Endodermal cell (in vitro differentiated cells): ENCODE measurements at places on chromosomes 7 and 10. TPM values are rescaled to one million over a fixed set of nuclear protein-coding genes. Genes with fewer than 3 reads are reported as not detected.

Gene NUTM2B
- total RNA-seq: 0.63 to 0.73 TPM in 2 of 3 replicates, not detected in the other

Gene HOXA4
- total RNA-seq: not detected in 3 replicates

Gene IGF2BP3
- total RNA-seq: 66.2 to 114 TPM (median 106 TPM) in 3 replicates

Gene BNIP3
- 87.3 and 93.5 TPM in 2 replicates for total RNA-seq

Gene OR2A5
- total RNA-seq: not detected in 3 replicates

Gene LRRD1
- total RNA-seq: not detected in 2 replicates

DNA sequence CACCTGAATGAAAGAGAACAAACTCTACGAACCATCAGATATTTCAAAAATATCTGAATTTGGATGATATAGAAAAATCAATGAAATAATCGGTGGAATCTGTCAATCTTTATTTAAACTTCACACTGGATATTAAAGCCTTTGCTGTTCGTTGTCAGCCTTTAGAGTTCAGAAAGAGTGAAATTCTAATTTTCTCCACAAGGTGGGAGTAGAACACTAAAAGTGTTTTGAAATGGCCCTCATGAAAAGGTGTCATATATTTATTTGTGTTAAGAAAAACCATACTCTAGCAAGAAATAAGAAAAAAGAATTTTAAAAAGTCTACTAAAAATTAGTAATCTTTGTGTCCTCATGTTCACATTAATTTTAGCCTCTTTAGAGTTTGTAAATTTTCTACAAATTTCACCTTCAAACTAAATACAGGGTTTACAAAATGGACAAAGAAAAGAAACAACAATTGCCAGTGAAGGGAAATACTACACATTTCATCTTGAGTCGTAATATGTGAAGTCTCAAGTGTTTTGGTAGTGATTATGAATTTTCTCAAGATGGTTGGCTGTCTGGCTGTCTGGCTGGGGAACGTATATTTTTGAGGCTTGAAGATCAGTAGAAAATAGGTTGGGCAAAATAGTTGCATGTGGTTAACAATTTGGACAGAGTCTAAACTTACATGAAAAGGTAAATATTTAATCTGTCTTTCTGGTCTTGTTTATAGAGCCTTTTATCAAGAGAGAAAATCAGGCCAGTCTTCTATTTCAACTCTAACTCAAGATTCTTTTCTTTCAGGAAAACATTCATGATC is 43.7 kb downstream of the DNAJB9 start:
- no peak for DNase-seq

GRCh38 chr10:93190372-93190771 is 116.7 kb downstream of the CYP26A1 start:
- no peak for DNase-seq

DNA sequence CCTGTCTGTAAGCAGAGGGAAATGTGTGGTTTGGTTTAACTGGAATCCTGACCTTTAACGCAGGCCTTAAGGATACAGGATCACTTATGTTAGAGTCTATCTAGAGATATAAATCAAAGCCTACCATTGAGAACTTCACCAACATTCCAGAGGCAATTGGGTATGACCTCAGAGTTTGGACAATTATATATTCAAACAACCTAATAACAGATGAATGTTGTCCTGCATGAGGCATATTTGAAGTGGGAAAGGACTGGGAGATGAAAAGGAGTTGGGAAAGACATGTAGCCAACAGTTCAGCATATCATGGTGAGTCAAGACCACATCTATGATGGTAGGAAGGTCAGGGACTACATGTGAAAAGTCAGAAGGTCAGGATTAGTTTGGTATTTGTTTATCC is 274.2 kb downstream of the DOCK4 start:
- DNase-seq: no peak

DNA sequence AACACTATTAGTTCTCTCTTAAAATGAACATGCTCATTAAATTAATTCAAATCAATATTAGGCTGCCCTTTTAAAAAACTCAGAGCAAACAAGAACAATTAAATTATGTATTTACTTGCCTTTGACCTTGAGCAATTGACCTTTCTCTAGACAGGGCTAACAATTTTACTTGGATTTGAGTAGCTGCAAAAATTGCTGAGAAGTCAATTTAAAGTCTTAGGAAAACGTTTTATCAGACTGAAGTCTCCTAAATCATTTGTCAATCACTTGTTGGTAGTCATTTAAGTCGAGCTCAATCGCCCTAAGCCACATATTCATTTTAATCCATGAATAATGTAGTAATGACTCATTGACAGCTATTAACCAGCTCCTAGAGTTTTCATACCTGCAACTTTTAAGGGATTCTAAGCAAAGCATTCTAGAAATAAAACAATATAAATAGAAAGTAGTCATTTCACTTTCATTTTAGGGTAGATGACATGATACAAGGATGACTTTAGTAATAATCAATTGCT is 84.9 kb upstream of the SEC61G start:
- DNase-seq: no peak

DNA sequence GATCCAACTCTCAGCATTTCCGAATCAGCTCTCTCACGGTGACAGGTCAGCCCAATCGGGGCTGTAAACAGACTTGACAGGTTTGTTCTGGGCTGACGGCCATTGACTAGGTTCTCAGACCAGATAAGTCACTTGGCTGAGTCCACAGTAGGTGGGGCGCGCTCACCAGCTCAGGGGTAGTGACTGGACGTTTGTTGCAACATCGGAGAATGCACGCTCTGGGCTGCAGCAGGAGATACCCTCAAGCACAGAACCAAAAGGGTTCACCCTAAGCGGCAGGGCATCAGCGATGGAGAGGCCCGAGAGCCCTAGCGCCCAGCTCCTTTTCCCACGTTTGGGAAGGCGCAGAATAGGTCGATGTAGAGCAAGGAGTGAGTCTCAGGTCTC is 1.8 kb downstream of the KLLN start:
- DNase-seq: no peak

GRCh38 chr10:44851881-44852280 is 59.3 kb upstream of the TMEM72 start:
- peak; percentile 35 for DNase-seq

DNA sequence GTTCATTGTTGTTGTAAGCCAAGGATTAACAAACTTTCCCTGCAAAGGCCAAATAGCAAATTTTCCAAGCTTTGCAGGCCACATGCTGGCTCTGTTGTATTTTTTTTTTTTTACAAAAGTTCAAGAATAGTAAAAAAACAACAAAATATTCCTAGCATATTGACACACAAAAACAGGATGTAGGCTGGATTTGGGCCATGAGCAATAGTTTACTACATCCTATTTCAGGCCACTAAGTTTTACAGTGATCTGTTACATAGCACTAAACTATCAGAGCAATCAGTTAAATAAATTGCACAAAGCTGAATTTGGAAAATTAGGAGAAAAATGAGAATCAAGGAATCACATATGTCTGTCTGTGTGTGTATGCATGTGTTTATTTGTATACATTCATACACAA is 491.8 kb upstream of the GHITM start:
- no peak for DNase-seq

DNA sequence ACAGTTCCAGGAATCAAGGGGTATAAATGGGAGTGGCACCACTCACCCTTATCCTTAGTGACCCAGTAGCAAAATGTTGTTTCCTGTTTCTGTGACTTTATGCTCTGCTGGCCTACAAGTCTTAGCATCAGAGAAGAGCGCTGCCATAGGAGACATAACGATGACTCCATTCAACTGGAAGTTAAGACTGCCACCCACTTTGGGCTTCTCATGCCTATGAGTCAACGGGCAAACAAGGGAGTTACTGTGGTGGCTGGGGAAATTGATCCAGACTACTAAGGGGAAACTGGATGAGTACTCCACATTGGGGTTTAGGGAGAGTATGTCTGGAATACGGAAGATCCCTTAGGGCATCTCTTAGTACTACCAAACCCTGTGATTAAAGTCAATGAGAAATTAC is 40.6 kb upstream of the PIK3CG start:
- DNase-seq: no peak

DNA sequence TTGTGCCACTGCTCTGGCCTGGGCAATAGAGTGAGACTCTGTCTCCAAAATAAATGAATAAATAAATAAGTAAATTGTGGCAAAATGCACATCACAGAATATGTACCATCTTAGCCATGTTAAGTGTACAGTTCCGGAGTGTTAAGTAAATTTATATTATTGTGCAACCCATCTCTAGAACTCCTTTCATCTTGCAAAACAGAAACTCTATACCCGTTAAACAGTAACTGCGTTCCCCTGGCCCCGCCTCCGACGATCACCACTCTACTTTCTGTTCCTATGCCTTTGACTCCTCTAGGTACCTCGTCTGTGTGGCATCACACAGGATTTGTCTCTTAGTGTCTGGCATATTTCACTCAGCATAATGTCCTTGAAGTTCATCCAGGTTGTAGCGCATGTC is 356.4 kb upstream of the FOXK1 start:
- DNase-seq: no peak

GRCh38 chr10:113704637-113705343 is 25.1 kb downstream of the CASP7 start:
- peak; percentile 69 for DNase-seq

DNA sequence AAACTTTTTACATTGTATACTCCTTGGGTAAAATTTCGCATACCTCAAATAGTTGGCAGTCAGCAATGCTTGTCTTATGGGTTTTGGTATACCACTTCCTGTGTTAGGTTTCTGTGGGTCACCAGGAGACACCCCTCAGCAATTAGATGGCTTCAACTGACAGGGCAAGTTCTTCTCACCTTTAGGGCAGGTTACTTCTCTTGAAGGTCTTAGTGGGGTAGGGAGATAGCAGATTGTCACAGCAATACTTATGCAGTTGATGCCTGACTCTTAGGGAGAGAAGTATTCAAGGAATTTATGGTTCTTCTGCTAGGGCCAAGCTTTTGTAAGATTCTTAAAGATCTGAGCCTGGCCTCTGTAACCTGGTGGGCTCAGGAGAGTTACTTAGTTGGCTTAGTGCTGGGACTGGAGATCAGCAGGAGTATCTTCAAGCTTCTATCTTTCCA is 42.9 kb downstream of the MKLN1 start:
- peak; percentile 65 for DNase-seq

DNA sequence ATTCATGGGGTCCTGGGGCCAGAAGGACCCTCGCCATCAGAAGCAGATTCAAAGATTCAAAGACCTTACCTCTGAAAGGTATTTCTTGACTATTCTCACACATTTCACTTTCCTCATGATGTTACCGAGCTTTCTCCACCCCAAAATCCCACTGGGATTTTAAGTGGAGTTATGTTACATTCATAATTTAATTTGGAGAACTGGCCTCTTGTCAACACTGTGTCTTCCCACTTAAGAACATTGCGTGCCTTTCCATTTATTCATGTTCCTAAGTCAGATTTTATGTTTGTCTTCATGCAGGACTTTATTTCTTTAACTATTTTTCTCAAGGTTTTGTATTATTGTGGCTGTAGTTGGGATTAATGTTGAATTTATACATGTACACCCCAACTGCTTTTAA is 123.5 kb upstream of the BMPER start:
- no peak for DNase-seq

DNA sequence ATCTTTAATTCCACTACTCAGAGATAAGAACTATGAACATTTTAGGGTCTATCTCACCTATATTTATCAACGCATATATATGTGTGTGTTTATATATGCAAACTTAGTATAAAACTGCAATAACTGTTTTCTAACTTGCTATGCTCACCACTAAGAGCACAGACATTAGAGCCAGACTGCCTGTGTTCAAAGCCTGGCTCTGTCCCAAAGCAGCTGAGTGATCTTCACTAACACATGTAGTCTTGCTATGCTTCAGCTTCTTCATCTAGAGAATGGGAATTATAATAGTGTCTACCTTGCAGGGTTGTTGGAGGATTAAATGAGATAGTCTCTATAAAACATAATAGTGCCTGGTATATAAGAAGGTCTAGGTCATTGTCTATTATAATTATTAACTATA is 165.5 kb downstream of the MAGI2 start:
- no peak for DNase-seq
